SK-MEL-5 (cell line): ENCODE measurements at places on chromosomes 7 and 10.

- DNase-seq, result peak; percentile 91
Measured at GRCh38 chr10:68208424-68209042, 23.4 kb downstream of the ATOH7 start.

- DNase-seq, result no peak
Measured at GRCh38 chr10:124474514-124475070, 13.0 kb downstream of the LHPP start.

GRCh38 chr7:158782761-158783401 is 46.4 kb downstream of the ESYT2 start:
- DNase-seq, result peak; percentile 63

DNA sequence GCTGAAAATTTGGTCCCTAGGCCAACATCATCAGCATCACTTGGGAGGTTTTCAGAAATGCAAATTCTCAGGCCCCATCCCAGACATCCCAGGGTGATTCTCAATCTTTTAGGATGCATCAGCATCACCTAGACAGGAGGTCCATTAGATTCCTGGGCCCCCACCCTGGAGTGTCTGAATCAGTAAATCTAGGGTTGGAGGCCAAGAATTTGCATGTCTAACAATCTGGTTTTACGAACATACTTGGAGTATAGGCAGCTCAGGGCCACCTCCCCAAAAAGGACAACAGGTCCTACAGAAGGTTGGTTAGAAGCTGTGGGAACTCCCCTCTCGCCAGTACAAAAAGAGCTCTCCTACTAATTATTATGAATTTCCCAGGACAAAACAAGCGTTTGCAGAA is 15.5 kb downstream of the ZC3HAV1 start:
- no peak for DNase-seq

GRCh38 chr7:115558161-115558560 is 472.4 kb downstream of the TFEC start:
- no peak for DNase-seq

DNA sequence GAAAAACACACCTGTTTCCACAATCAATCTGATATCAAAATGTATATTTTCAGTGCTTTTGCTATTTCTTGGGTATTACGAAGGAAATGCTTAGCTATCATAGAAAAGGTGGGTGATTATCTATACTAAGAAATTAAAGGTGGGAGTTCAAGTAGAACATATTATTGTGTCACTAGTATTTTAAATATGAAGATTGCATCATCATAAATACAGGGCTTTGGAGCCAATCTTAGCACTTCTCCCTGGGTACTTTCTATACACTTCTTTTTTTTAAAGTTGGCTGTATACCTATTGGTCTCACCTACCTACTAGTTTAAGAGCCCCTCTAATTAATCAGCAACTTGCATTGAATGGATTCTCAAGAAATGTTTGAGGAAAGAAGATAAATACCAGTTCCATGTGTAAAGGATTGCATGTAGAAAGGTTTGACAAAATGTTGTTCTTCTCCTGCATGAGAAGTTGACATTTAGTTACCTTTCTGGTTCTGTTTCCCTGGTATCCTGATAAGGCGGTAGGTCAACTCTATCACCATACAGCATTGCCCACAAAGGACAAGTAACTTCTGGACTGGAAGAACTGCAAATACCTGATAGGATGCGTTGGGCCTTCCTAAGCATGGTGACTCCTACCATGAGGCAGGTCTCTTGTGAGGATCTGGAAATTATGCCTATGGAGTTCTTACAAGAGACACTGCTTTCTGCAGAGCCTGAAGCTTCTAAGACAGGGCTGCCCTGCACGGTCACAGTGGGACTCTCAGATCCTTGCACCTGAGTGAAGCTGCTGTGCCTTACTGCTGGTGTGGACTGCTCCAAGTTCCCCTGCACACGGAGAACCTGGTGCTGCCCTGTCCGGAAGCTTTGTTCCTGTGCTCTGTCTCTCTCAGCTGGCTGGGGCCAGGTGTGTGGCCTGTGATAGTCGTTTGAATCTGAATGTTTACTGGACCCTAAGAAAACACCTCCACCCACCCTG is 32.1 kb upstream of the PDSS1 start:
- no peak for DNase-seq

DNA sequence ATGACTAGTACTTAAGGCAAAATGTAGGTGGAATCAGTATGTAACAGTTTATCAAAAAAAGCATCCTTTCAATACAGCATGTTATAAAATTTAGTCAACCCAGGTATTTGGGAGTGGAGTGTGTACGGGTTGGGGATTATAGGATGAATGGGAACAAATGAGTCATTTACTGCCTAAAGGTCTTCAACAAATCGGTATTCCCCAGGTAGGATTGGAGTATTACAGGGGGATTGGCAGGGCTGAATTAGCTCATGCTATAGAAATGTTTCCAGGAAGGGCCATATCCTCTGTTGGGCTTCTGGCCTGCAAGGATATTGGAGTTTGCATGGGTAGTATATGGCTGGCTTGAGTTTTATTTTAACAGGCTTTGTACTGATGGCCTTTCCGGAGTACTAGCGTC is 723.7 kb downstream of the SORCS1 start:
- DNase-seq, result no peak

GRCh38 chr10:68088740-68089139 is 13.7 kb upstream of the HERC4 start:
- DNase-seq, result no peak

DNA sequence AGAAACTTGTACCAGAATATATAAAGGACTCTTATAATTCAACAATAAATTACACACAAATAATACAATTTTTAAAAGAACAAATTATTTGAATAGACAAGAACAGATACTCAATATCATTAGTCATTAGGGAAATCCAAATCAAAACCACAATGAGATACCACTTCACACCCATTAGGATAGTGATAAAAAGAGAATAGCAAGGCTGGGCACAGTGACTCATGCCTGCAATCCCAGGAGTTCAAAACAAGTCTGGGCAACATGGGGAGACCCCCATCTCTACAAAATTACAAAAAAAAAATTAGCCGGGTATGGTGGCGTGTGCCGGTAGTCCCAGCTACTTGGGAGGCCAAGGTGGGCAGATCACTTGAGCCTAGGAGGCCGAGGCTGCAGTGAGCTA is 52.2 kb upstream of the KCNIP2 start:
- no peak for DNase-seq

DNA sequence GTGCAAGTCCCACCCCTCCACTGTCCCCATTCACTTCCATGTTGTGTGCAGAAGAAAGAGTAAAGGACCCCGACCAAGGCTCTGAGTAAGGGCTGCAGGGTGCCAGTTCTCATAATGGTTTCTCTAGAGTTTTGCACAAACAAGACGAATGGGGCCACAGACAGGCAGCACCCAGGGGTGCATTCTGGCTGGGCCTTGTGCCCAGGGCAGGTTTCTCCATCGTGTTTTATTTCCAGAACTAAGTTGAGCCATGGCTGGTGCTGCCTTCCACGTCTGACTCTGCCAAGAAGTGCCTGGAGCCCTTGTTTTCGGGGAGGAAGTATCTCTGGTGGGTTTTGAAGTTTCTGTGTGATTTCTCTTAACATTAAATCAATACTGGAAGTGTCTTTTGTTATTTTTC is 95.0 kb upstream of the SDK1 start:
- no peak for DNase-seq

- DNase-seq, result no peak
Measured at GRCh38 chr10:133442191-133442966, 11.4 kb upstream of the SCART1 start.

GRCh38 chr7:150947761-150948651 is 30.1 kb downstream of the KCNH2 start:
- no peak for DNase-seq

DNA sequence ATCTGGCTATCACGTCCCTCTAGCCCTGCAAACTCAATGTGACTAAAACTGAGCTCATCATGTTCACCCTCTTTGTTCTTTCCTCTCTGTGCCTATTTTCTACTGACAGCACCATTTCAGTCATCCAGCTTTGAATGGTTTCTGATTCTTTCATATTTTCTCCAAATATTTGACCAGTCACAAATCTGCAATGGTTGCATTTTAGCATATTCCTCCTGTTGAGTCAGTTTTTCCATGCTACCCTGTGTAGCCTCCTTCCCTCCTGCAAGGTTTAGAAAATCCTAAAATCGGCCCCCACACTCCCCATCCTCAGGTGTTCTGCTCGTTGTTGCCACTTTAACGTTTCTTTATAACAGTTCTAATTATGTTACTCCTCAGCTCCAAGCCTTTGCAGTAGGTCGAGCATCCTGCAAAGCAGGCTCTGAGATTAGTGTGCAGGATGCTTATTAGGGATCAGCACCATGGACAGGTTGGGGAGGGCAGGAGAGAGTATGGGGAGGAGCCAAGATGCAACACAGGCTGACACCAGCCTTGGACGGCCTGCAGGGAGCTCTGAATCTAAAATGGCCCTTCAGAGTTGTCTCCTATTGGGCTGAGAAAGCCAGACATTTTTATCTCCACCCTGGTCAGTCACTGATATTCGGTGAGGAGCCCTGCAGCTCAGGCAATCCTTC is 531.0 kb upstream of the COBL start:
- DNase-seq, result no peak

DNA sequence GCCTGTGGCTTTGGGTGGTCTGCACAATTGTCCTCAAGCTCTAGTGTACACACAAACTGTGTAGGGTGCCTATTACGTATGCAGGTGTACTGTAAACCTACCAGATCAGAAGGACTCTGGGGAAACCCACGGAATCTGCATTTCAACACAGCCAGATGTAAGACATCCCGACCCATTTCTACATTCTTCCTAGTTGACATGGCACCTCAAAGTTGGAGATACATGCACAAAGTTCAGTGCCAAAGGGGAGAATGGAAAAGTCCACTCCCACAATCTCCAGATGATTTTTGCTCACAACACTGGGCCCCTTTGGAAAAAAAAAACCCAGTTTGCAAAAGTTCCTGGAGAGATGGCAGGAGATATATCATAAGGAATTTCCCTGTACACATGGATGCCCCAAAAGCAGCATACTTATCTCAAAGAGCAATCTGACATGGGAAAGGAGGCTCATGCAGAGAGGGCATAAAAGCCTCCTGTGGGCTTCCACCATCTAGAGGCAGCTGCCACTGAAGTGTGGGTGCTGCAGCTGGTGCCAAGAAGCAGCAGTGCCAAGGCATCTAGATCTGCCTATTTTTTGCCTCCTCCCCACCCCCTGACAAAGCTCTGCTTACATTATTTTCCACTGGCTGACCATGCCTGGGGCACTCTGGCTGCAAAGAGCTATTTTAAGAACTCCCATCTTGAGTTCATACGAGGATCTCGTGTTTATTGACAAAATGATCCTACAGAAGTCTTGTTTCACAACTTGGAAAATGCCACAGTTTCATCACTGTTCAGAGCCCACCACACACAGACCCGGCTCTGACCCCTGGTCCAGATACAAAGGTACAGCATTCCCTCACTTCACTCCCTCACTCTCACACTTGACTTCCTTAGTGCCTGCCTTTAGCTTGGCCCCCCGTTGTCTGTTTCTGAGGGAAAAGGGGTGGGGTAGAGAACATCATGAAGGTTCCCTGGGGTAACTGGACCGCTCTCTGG is 12.9 kb downstream of the TECTB start:
- DNase-seq, result peak; percentile 68

DNA sequence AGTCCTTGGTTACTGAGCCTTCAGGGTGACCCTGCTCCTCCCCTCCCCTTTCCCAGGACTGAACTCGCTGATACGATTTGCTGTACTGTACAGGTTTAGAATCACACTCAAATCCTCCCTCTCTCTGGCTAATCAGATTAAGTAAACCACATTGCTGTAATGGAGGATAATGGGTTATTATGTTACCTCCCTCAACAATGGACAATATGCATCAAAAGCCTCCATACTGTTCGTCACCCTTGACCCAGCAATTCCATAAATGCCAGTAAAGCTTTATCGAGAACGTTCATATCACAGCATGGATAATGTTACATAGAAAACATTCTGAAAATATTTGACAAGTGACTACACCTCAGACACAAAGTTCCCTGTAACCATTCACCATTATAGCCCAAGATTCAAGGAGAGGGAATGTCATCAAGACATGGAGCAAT is 61.7 kb downstream of the FAM107B start:
- DNase-seq, result peak; percentile 33

GRCh38 chr10:110758898-110759297 is 112.8 kb upstream of the PDCD4 start:
- DNase-seq, result peak; percentile 85

DNA sequence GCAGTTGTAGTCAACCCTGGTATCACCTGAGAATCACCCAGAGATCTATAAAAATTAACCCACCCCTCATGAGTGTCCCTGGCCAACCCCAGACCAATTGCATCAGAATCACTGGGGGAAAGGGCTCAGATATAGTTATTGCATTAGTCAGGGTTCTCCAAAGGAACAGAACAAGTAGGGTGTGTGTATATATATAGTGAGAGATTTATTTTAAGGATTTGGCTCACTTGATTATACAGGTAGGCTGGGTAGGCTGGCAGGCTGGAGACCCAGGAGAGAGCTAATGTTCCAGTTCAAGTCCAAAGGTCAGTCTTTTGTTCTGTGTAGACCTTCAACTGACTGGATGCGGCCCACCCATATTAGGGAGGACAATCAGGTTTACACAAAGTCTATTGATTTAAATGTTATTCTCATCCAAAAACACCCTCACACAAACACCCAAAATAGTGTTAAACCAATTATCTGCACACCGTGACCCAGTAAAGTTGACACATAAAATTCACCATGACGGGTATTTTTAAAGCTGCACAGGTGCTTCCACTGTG is 372.9 kb upstream of the NFE2L3 start:
- no peak for DNase-seq

- no peak for DNase-seq
Measured at GRCh38 chr7:34019301-34019790, 114.0 kb downstream of the BMPER start.

DNA sequence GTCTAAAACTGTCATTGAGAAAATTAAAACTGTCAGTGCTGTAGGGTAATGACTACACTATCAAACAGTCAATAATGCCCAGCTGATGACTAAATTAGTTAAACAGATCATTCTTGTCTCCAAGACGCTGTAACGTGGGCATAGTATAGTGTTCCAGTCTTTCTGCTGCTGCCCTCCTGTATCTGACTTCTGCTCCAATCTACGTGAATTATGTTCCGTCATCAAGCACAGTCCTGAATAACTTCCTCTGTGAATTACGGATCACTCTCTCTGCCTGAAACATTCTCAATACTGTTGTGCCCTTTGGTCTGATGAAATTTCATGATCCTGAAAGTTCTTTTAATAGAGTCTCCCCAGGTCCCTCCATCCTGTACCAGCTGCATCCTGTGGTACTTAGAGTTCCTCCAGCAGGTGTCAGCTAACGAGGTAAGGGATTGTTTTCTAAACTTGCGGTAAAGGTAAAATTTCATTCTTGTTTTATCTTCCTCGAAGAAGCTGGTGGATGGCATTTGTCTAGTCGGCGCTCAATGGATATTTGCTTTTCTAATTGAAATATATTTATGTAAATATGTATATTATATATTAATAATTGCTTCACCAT is 393.5 kb upstream of the ADARB2 start:
- no peak for DNase-seq

- no peak for DNase-seq
Measured at GRCh38 chr10:5424751-5425150, 12.4 kb downstream of the NET1 start.

- DNase-seq, result no peak
Measured at GRCh38 chr10:92479547-92479946, 94.3 kb downstream of the IDE start.

- DNase-seq, result no peak
Measured at GRCh38 chr10:124957404-124957947, 15.6 kb downstream of the ZRANB1 start.

GRCh38 chr7:95041031-95041430 is 133.6 kb downstream of the PPP1R9A start:
- DNase-seq, result no peak
